ENCODE measurements at places on chromosomes 6 and 20. TPM values are rescaled to one million over a fixed set of nuclear protein-coding genes. Genes with fewer than 3 reads are reported as not detected.

The TNXB gene
- 0.13 TPM for total RNA-seq

The HTR1E gene
- not detected for total RNA-seq

The LY86 gene
- total RNA-seq, result not detected

The ISM1 gene
- total RNA-seq, result not detected

The ITPR3 gene
- total RNA-seq, result 98.4 TPM

The C2 gene
- not detected for total RNA-seq

The STMND1 gene
- not detected for total RNA-seq

The CFAP206 gene
- total RNA-seq, result 0.53 TPM

The PDE10A gene
- total RNA-seq, result 18.9 TPM

The TSHZ2 gene
- not detected for total RNA-seq

The BLTP3A gene
- 11.8 TPM for total RNA-seq

The ZFP64 gene
- total RNA-seq, result 29.6 TPM

The NEU1 gene
- 43.5 TPM for total RNA-seq

The MARCKS gene
- 239 TPM for total RNA-seq

The FAM217B gene
- 7.8 TPM for total RNA-seq

The SDCBP2 gene
- 4.1 TPM for total RNA-seq

The SIRPB1 gene
- total RNA-seq, result 0.14 TPM

The LRRC73 gene
- total RNA-seq, result not detected

The GLP1R gene
- total RNA-seq, result not detected

The HLA-DRB5 gene
- not detected for total RNA-seq

The KCNG1 gene
- 1.5 TPM for total RNA-seq
